Heart left ventricle (tissue), 16 donors: ENCODE measurements at places on chromosomes 1 and 21.

- no peak for DNase-seq
Measured at GRCh38 chr1:174169342-174169741, 10.0 kb downstream of the RABGAP1L start.

- no peak for DNase-seq
Measured at GRCh38 chr21:41854426-41854995, 24.6 kb downstream of the PRDM15 start.

DNA sequence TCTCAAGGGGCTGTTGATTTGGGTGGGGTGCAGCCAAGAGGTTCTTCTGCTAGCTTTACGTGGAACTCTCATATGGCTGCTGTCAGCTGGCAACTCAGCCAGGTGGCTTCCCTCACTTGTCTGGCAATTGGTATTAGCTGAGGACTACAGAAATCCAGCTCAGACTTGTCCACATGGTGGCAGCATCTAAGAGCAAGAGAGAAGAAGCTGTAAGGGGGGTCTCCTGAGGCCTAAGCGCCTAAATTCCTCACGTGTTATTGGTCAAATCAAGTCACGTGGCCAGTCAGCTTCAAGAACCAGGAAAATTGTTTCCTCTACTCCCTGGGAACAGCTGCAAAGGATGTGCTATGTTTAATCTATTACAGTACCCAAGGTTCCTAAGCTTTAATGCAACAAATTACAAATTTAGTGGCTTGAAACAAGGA lies 4.2 kb upstream of the DYRK3 start:
- DNase-seq, result no peak

DNA sequence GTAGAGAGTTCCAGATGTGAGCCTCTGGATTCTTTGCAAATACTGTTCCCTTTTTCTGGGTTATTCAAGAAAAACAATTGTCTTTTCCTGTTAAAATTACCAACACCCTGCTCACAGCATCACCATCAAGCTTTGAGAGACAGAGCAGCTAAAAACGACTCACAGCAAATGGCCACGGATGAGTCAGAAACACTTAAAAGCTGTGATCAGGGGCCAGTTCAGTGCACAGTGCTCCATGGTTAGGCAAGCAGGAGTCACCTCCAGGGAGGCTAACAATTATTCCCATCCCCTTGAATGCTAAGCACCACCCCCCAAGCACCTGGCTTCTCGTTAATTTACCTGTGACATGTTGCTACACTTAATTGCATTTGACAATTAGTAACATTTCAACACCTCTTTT lies 128.4 kb upstream of the CAMK1G start:
- no peak for DNase-seq

DNA sequence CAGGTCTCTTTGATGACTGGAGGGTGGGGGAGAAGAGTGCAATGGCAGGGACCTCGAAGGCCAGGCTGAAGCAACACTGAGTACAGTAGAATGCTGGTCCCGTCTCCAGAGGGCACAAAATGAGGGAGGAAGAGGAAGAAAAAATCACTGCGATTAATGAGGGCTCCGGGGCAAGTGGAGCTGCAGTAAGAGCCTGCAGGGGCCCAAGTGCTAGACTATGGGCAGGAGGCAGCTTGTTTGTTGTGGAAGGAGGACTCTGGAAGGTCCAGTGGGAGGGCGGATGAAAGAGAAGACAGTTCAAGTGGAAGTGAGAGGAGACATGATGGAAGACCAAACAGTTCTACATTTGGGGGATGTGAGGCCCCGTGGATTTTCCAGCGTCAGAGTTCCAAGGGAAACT lies 17.4 kb downstream of the TMCC2 start:
- no peak for DNase-seq

DNA sequence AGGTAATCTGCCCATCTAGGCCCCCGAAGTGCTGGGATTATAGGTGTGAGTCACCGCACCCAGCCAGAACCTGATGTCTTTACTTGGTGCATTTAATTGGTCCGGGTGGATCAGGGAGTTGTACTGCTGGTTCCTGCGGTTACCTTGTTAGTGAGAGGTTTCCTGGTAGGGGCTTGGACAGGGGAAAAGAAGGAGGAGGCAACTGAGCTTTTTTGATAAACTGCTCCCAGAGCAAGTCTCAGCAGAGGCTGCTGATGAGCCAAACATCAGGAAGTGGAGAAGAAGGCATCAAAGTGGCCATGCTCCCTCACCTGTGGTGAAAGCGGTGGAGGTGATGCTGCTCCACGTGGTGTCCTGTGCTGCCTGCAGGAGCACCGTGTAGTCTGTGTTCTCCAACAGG lies 161.5 kb upstream of the KIAA0040 start:
- no peak for DNase-seq

GRCh38 chr1:175479521-175480342 lies 263.7 kb downstream of the TNR start:
- DNase-seq, result no peak

- DNase-seq, result peak; percentile 50
Measured at GRCh38 chr1:234597894-234598293, 12.1 kb downstream of the IRF2BP2 start.

GRCh38 chr21:37437376-37438080 lies 71.0 kb downstream of the DYRK1A start:
- DNase-seq, result no peak

GRCh38 chr1:234330843-234331215 lies 42.4 kb upstream of the COA6 start:
- DNase-seq, result no peak

GRCh38 chr1:175078629-175079028 lies 11.0 kb downstream of the TNN start:
- no peak for DNase-seq

DNA sequence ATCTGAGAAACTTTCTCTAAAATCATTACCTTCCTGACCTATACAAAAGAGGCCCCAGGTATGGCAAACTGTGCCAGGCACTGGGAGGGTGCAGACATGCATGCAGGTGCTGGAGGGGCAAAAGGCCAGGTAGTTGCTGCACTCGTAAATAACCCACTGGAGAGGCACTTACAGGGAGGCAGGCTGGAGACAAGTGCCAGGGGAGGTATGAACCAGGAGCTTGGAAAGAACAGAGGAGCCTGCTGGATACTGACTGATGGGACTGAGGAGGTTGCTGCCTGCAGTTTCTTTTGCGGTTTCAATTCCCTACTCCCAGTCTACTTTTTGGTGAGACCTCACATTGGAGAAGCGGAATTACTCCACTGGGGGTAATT lies 113.9 kb downstream of the DSCAM start:
- no peak for DNase-seq

DNA sequence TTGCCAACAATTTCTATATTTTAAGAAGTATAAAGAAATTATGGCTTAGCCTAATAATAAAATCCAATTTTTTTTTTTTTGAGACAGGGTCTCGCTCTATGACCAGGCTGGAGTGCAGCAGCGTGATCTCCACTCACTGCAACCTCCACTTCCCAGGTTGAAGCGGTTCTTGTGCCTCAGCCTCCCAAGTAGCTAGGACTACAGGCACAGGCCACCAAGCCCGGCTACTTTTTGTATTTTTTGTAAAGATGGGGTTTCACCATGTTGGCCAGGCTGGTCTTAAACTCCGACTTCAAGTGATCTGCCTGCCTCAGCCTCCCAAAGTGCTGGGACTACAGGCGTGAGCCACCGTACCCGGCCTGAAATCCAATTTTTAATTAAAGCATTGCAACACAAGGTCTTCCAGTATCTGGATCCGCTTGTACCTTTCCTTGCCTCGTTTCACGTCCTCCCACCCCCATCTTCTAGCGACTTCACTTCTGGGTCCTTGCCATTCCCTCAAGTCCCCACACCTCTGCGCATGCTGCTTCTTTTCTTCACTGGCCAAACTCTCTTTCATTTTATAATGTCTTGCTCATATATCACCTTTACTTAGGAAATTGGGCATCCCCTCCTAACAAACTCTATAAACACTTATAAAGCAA lies 2.3 kb downstream of the FUBP1 start:
- no peak for DNase-seq

- no peak for DNase-seq
Measured at GRCh38 chr1:177020851-177021589, 143.5 kb downstream of the ASTN1 start.

- DNase-seq, result no peak
Measured at GRCh38 chr1:66315671-66316070, 218.3 kb upstream of the SGIP1 start.

GRCh38 chr1:154520333-154520732 lies 18.1 kb upstream of the SHE start:
- DNase-seq, result peak; percentile 35

GRCh38 chr1:111542187-111542586 lies 38.8 kb upstream of the ADORA3 start:
- DNase-seq, result no peak

DNA sequence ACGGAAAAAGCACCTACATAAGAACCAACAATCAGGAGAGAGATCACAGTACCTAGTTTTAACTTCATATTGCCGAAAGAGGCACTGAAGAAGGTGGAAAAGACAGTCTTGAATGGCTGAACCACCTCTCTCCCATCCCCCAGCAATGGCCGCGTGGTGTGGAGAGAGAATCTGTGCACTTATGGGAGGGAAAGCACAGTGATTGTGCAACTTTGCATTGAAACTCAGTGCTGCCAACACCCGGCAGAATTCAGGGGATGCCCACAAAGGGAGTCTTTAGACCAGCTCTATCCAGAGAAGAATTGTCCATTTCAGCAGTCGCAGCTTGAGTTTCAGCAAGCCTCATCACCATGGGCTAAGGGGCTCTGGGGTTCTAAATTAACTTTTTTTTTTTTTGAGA lies 186.3 kb upstream of the USP25 start:
- DNase-seq, result no peak

DNA sequence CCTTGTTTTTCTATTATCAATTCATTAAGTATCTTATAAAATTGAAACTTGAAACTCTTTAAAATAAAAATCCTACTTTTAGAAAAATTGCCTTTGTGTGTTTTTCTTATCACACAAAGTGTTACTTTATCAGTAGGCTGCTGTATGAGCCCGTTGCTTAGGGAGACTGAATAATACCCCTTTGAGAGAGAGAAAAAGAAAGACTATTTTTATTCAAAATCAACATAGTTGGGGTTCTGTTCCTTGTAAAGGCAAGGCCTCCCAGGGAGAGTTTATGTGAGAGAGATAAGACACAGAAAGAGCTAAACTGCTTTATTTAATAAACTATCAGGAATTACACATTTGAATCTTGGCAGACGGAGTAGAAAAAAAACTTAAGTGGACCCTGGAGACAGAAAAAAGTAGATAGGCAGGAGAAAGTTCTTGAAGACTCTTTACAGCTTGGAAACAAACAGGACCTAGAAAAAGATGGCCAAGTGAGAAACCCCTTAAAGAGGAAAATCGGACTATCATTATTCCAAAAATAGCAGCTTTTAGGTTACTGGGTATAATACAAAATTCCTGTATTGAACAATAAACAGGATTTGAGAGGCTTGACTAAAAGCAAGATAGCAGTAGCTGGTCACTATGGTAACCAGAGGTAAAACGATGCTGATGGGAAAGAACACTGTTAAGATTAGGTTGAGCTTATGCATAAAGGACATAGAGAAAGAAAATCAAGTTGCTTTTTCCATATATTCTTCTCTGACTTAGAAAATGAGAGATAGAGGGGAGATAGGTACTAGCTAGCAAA lies 170.9 kb downstream of the LRRC7 start:
- no peak for DNase-seq

DNA sequence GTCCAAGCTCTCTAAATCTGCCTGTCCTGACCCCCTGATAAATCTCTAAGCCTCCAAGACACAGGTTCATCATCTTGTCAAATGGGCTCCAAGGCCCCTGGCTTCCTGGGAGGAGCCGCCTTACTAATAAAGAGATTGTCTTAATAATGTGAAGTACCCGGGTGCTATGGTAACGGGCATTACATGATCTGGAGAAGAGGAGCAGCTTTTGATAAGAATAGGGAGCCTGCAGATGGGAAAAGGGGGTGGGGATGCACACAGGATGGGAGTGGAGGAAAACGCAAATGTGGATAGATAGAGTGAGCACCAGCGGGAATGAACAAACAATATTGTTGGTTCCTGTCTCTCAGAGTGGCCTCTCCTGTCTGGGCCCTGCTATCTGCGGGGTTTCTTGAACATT lies 11.9 kb upstream of the RXRG start:
- DNase-seq, result no peak

GRCh38 chr1:89670163-89670562 lies 37.2 kb downstream of the LRRC8C start:
- DNase-seq, result no peak

GRCh38 chr1:221696027-221696426 lies 45.9 kb downstream of the DUSP10 start:
- no peak for DNase-seq

DNA sequence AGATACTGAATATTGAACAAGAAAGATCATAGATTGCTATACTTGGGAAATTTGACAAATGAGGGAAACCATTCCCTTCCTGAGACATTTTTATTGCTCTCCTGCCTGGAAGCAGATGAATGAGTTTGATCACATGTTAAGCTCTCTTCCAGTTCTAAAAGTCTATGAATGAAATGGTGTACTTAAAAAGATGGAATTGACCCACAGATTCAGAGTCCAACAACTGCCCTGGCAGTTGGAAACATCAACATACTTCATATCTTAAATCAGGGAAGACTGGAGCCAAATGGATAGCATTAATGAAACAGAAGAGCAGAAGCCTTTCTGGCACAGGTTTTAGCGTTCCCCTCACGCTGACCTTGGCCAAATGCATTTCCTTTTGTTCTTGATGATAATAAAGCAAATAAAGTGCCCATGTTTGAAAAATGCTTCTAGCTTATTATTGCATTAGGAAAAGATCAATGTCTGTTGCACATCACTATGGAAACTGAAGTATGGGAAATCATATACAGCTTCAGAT lies 142.6 kb downstream of the ESRRG start:
- DNase-seq, result no peak

DNA sequence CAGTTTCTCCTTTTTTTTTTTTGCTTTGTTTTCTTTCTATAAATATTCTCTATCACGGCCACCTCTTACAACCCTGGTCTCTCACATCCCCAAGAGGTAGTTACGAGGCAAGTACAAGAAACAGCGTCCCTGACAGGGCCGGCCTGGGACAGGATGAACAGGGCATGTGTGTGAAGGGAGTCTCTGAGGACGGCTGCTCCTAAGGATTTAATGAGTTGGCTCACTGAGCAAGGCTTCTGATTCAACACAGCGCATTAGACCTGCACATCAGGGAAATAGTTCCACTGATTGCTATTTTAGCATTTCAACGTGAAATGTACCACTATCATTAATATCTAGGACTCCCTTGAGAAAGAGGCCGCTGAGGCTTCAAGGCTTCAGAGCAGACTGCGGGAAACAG lies 54.0 kb downstream of the NTPCR start:
- no peak for DNase-seq

- no peak for DNase-seq
Measured at GRCh38 chr1:65952696-65953095, 160.0 kb downstream of the PDE4B start.

DNA sequence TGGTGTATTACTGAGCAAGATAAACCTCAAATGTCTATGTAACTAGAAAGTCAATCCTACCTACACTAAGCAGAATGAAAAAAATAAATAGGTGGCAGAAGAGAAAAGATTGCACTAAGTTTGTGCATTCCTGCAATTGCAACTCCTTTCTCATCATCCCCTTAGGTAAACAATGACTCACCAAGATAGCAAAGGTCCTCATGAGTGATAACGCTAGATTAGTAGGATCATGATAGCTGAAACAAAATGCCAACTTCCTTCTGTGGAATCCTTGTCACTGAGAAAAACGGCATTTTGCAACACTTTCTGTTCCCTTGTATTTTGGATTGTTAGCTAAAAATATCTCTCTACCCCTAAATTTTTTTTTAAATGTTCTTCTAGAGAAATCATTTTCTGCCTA lies 20.0 kb upstream of the FCER1A start:
- no peak for DNase-seq

- DNase-seq, result no peak
Measured at GRCh38 chr1:91400133-91400725, 4.4 kb downstream of the HFM1 start.

- DNase-seq, result no peak
Measured at GRCh38 chr21:35616090-35616489, 444.2 kb downstream of the SETD4 start.

- no peak for DNase-seq
Measured at GRCh38 chr1:88503646-88504045, 180.4 kb upstream of the PKN2 start.
